Pancreas (tissue), 10 donors: ENCODE measurements at places on chromosomes 2 and 18. TPM values are rescaled to one million over a fixed set of nuclear protein-coding genes. Genes with fewer than 3 reads are reported as not detected.

Gene POTEC
- total RNA-seq: not detected

Gene RNF152
- total RNA-seq: 5.1 TPM

Gene ALKAL2
- total RNA-seq: 22.5 TPM

GRCh38 chr18:21896732-21897336 lies 156.2 kb downstream of the MIB1 start:
- no peak overlapping the region for H3K4me3 ChIP-seq
- no peaks in the 10 kb centered on the region for H3K27me3 ChIP-seq
- H3K27ac ChIP-seq: no peak overlapping the region
- H3K36me3 ChIP-seq: no peaks in the 10 kb centered on the region
- H3K4me1 ChIP-seq: no peaks in the 10 kb centered on the region

GRCh38 chr2:182521453-182522404 lies 94.9 kb upstream of the PDE1A start:
- no peaks in the 10 kb centered on the region for H3K36me3 ChIP-seq
- H3K4me1 ChIP-seq: no peaks in the 10 kb centered on the region
- H3K27me3 ChIP-seq: no peaks in the 10 kb centered on the region
- no peak overlapping the region for H3K27ac ChIP-seq

Gene RND3
- 3.9 TPM for total RNA-seq

Gene C2orf92
- 10.5 TPM for total RNA-seq
